Esophagus squamous epithelium (tissue), 5 donors: ENCODE measurements at places on chromosomes 1 and 21. TPM values are rescaled to one million over a fixed set of nuclear protein-coding genes. Genes with fewer than 3 reads are reported as not detected.

GRCh38 chr1:70727886-70728489 lies 316.9 kb downstream of the CTH start:
- H3K36me3 ChIP-seq: no peaks in the 10 kb centered on the region
- H3K4me3 ChIP-seq: no peak overlapping the region
- no peaks in the 10 kb centered on the region for H3K27me3 ChIP-seq
- no peak overlapping the region for H3K27ac ChIP-seq
- no peaks in the 10 kb centered on the region for H3K4me1 ChIP-seq

DNA sequence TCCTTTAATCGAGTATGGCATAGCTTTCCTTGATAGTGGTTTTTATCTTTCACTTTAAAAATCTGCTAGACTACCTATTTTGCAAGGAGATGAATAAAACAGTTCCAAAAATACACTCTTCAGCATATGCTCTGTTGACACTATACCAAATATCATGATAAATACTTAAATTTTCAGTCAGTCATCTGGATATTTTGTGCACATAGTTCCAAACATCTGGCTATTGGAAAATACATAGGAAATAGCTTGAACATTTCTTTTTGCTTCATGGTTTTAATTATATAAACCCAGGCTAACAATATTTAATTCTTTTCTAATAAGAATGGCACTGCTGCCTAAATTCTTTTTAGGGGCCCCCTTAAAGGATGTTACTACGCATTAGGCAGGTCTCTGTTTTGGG lies 342.1 kb downstream of the NEGR1 start:
- no peaks in the 10 kb centered on the region for H3K36me3 ChIP-seq
- H3K4me1 ChIP-seq: no peaks in the 10 kb centered on the region
- no peak overlapping the region for H3K27ac ChIP-seq
- H3K4me3 ChIP-seq: no peak overlapping the region

DNA sequence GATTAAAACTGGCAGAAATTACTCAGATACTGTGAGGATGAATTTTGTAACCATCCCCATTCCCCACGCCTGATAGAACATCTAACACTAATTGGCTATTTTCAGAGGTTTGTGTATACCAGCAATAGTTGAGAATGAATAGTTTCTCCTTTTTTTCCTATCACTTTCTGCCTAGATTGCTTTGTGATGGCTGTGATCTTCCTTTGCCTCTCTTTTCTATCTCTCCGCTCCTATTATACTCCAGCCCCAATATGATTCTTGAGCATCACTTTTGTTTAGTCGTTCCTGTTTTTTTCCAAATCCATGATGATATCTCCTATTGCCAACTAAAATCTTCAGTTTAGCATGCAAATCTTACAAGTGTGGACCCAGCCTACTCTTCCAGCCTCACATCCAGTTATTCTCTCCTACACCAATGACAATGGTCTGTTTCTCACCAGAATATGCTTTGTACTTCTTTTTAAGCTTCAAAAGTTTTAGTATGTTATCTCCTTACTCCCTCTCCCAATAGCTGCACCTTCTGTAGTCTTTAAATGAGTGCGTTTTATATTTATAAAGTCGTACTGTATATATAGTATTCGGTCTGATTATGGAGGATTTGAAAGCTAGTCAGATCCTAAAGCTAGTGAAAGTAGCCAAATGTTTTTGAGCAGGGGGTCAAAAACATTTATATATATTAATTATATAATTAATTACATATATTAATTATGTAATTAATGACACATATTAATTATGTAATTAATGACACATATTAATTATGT lies 25.2 kb downstream of the MAGI3 start:
- H3K27me3 ChIP-seq: no peaks in the 10 kb centered on the region
- no peaks in the 10 kb centered on the region for H3K4me1 ChIP-seq
- H3K27ac ChIP-seq: no peak overlapping the region
- no peak overlapping the region for H3K4me3 ChIP-seq
- DNase-seq: no peak

DNA sequence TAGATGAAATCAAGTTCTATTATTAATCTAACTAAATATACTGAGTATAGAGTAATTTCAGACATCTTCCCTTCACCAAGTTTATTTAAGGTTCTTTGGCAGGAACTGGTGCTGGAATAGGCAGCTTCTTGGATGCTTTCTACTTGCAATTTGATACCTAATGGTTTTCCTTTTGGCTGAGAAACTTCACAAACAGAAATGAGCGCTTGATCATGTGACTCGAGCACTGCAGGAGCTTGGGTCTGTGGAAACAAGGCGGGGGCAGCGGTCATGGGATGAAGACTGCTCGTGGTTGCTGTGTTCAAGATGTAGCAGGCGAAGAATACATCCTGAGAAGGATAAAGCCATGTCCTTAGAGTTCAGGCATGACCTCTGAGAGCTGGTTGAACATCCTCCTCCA lies 136.8 kb downstream of the PTPRC start:
- H3K27me3 ChIP-seq: no peaks in the 10 kb centered on the region
- H3K4me3 ChIP-seq: no peak overlapping the region
- no peak overlapping the region for H3K27ac ChIP-seq
- DNase-seq: no peak
- H3K36me3 ChIP-seq: no peaks in the 10 kb centered on the region

GRCh38 chr1:204190212-204191211 lies 5.8 kb downstream of the KISS1 start:
- no peaks in the 10 kb centered on the region for H3K36me3 ChIP-seq
- peaks cover 83% of the 10 kb centered on the region for H3K27me3 ChIP-seq
- no peak overlapping the region for H3K27ac ChIP-seq
- H3K4me3 ChIP-seq: peak overlapping the region; percentile 1
- H3K4me1 ChIP-seq: peaks cover 25% of the 10 kb centered on the region
- DNase-seq: no peak

DNA sequence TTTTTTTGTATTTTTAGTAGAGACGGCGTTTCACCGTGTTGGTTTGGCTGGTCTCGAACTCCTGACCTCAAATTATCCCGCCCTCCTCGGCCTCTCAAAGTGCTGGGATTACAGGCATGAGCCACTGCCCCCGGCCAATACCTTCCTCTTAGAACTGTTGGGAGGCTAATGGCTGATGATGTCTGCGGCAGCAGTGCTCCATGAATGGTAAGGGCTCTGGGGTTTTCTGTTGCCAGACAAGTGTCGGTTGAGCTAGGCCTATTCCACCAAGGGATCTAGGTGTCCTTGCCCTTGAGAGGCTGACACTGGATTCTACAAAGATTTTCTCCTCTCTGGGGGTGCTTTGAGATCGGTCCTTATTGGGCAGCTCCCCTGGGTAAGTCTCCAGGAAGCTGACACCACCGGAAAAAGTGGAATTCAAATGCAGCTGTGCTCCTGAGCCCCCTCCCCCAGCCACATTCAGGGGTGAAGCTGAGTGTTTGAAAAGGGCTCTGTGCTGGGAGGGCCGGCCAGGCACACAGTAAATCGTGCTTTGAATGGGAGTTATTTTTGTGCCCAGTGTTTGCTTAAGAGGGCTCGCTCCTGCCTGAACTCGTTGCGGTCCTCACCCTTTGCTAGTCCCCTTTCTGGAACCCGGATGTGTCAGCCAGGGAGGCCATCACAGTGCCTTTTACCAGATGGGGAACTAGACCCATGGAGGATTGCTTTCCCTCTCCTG lies 5.2 kb downstream of the SOX13 start:
- DNase-seq: no peak
- no peaks in the 10 kb centered on the region for H3K36me3 ChIP-seq
- H3K4me3 ChIP-seq: peak overlapping the region; percentile 25
- no peaks in the 10 kb centered on the region for H3K27me3 ChIP-seq
- H3K4me1 ChIP-seq: peaks cover 99% of the 10 kb centered on the region
- H3K27ac ChIP-seq: peak overlapping the region; percentile 81

GRCh38 chr1:210558302-210558701 lies 229.6 kb downstream of the HHAT start:
- no peaks in the 10 kb centered on the region for H3K4me1 ChIP-seq
- H3K4me3 ChIP-seq: no peak overlapping the region
- no peak overlapping the region for H3K27ac ChIP-seq

DNA sequence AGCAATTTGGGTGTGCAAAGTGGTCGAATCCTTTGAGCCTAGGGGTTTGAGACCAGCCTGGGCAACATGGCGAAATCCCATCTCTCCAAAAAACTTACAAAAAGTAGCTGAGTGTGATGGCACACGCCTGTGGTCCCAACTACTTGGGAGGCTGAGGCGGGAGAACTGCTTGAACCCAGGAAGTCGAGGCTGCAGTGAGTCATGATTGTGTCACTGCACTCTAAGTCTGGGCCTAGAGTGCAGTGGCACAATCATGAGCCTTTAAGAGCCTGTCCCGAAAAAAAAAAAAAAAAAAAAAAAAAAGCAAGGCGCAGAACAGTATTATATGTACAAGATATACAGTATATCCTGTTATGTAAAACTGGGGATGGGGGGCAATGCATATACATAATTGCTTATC lies 25.1 kb upstream of the HTR1D start:
- H3K4me1 ChIP-seq: no peaks in the 10 kb centered on the region
- no peaks in the 10 kb centered on the region for H3K36me3 ChIP-seq
- H3K27ac ChIP-seq: no peak overlapping the region
- no peak for DNase-seq
- no peak overlapping the region for H3K4me3 ChIP-seq

GRCh38 chr1:96522927-96523326 lies 198.7 kb upstream of the PTBP2 start:
- H3K4me1 ChIP-seq: peaks cover 18% of the 10 kb centered on the region
- H3K27ac ChIP-seq: no peak overlapping the region
- H3K27me3 ChIP-seq: no peaks in the 10 kb centered on the region

GRCh38 chr1:180247061-180247460 lies 17.0 kb downstream of the LHX4 start:
- H3K4me1 ChIP-seq: no peaks in the 10 kb centered on the region
- H3K4me3 ChIP-seq: no peak overlapping the region
- H3K36me3 ChIP-seq: no peaks in the 10 kb centered on the region

GRCh38 chr1:44421446-44421884 lies 16.4 kb downstream of the RNF220 start:
- no peak overlapping the region for H3K27ac ChIP-seq
- peaks cover 12% of the 10 kb centered on the region for H3K4me1 ChIP-seq
- peaks cover 35% of the 10 kb centered on the region for H3K27me3 ChIP-seq
- no peaks in the 10 kb centered on the region for H3K36me3 ChIP-seq
- no peak for DNase-seq
- no peak overlapping the region for H3K4me3 ChIP-seq

GRCh38 chr1:83555871-83556270 lies 443.1 kb downstream of the TTLL7 start:
- H3K27ac ChIP-seq: no peak overlapping the region
- H3K27me3 ChIP-seq: no peaks in the 10 kb centered on the region
- no peaks in the 10 kb centered on the region for H3K4me1 ChIP-seq
- no peaks in the 10 kb centered on the region for H3K36me3 ChIP-seq
- H3K4me3 ChIP-seq: no peak overlapping the region

GRCh38 chr1:54996359-54996868 lies 2.3 kb upstream of the BSND start:
- H3K4me1 ChIP-seq: peaks cover 6% of the 10 kb centered on the region
- no peaks in the 10 kb centered on the region for H3K36me3 ChIP-seq
- no peak for DNase-seq
- H3K27ac ChIP-seq: no peak overlapping the region
- H3K4me3 ChIP-seq: no peak overlapping the region

DNA sequence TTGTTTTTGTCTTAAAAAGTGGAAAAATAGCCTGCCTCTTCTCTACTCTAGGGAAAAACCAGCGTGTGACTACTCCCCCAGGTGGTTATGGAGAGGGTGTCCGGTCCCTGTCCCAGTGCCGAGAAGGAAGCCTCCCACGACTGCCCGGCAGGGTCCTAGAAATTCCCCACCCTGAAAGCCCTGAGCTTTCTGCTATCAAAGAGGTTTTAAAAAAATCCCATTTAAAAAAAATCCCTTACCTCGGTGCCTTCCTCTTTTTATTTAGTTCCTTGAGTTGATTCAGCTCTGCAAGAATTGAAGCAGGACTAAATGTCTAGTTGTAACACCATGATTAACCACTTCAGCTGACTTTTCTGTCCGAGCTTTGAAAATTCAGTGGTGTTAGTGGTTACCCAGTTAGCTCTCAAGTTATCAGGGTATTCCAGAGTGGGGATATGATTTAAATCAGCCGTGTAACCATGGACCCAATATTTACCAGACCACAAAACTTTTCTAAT lies 35.0 kb upstream of the TDRD10 start:
- H3K36me3 ChIP-seq: peaks cover 27% of the 10 kb centered on the region
- no peak overlapping the region for H3K4me3 ChIP-seq
- no peaks in the 10 kb centered on the region for H3K27me3 ChIP-seq
- no peak for DNase-seq
- H3K4me1 ChIP-seq: peaks cover 48% of the 10 kb centered on the region
- peak overlapping the region; percentile 7 for H3K27ac ChIP-seq

DNA sequence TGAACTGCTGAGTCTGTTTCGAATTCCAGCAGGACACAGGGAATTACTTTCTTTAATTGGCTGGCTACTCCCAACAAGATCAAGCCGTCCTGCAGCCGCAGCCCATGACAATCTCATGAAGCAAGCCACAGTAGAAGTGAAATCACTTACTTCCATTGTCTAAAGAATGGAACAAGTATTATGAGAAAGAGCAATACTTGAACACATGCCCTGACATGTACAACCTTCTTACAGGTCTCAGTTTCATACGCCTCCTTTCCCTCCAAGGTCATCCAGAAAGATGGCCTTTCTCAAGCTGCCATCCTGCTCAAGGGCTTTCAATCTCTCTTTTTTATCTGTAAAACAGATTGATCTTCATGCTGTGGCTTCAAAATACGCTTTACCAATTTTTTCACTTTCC lies 85.1 kb downstream of the PCSK9 start:
- no peaks in the 10 kb centered on the region for H3K4me1 ChIP-seq
- peaks cover 99% of the 10 kb centered on the region for H3K36me3 ChIP-seq
- no peak overlapping the region for H3K4me3 ChIP-seq
- no peaks in the 10 kb centered on the region for H3K27me3 ChIP-seq
- no peak overlapping the region for H3K27ac ChIP-seq

GRCh38 chr1:31189696-31190674 lies 49.7 kb downstream of the NKAIN1 start:
- DNase-seq: no peak
- H3K27me3 ChIP-seq: peaks cover 21% of the 10 kb centered on the region
- H3K4me1 ChIP-seq: no peaks in the 10 kb centered on the region
- no peak overlapping the region for H3K27ac ChIP-seq
- H3K36me3 ChIP-seq: no peaks in the 10 kb centered on the region

GRCh38 chr1:68470388-68470970 lies 20.7 kb upstream of the RPE65 start:
- H3K27ac ChIP-seq: no peak overlapping the region
- no peak for DNase-seq
- no peaks in the 10 kb centered on the region for H3K27me3 ChIP-seq
- no peaks in the 10 kb centered on the region for H3K36me3 ChIP-seq
- no peaks in the 10 kb centered on the region for H3K4me1 ChIP-seq

- no peaks in the 10 kb centered on the region for H3K27me3 ChIP-seq
- no peak for DNase-seq
- peak overlapping the region; percentile 84 for H3K27ac ChIP-seq
- peaks cover 64% of the 10 kb centered on the region for H3K4me1 ChIP-seq
- peak overlapping the region; percentile 94 for H3K4me3 ChIP-seq
These were observed 1.5 kb downstream of the B4GALT2 start for GRCh38 chr1:43980255-43981134.

FAM72B gene
- 3.9 TPM for total RNA-seq

BEST4 gene
- not detected for total RNA-seq

CLCA2 gene
- 113 TPM for total RNA-seq

MNDA gene
- 2.3 TPM for total RNA-seq

RPTN gene
- total RNA-seq: 0.95 TPM

TDRD5 gene
- 0.57 TPM for total RNA-seq

GPR3 gene
- not detected for total RNA-seq

ST7L gene
- total RNA-seq: 11.5 TPM

BCL2L15 gene
- 6.8 TPM for total RNA-seq

ALX3 gene
- total RNA-seq: not detected

CELA2A gene
- not detected for total RNA-seq

CDC42SE1 gene
- 121 TPM for total RNA-seq
